ENCODE measurements at places on chromosomes 3 and 15.

DNA sequence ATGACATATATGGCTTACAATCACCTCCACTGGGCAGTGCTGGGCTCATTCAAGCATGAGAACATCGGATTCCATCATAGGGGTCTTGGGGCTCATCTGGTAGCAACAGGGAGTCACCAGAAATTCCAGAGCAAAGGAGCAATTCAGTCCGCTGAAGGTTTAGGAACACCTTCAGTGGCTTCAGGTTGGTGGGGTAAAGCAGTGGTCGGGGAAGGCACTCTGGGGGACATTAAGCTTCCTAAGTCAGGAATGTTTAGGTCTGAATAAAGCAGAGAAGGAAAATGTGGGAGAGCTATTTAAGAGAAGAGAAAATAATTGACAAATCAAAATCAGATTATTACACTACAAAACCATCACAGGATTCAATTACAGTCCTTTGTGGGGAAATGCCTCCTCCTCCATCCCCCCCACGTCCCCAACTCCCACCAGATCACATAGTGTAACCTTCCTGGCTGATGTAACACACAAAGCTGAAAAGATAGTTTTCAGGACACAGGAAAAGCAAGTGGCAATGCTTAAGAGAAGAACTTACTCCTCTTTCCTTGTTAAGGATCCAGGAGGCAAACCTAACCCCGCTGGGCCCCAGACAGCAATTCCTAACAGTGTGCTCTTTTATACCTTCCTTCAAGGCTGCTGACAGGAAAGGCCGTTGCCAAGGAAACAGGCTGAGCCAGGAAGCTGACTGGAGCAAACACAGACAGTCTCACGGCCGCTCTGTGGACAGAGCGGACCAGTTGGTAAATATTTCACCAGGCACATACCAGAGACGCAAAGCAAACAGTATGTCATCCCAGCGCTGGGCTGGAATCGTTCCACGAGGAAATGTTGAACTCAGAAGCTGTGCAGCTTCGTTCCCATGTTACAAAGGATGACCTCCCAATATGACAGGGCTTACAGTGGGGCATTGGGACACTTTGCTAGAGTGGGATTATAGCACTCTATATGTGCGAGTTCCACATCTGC is 57.5 kb upstream of the LMCD1 start:
- H3K4me3 ChIP-seq, result no peak overlapping the region
- no peaks in the 10 kb centered on the region for H3K27me3 ChIP-seq
- H3K27ac ChIP-seq, result no peak overlapping the region
- no peaks in the 10 kb centered on the region for H3K4me1 ChIP-seq
- H3K36me3 ChIP-seq, result no peaks in the 10 kb centered on the region
- DNase-seq, result no peak

GRCh38 chr3:130517602-130518001 is 625 bp downstream of the COL6A6 start:
- no peaks in the 10 kb centered on the region for H3K36me3 ChIP-seq
- no peak overlapping the region for H3K27ac ChIP-seq
- DNase-seq, result no peak
- H3K4me1 ChIP-seq, result no peaks in the 10 kb centered on the region
- H3K4me3 ChIP-seq, result no peak overlapping the region
- H3K27me3 ChIP-seq, result peaks cover 36% of the 10 kb centered on the region

DNA sequence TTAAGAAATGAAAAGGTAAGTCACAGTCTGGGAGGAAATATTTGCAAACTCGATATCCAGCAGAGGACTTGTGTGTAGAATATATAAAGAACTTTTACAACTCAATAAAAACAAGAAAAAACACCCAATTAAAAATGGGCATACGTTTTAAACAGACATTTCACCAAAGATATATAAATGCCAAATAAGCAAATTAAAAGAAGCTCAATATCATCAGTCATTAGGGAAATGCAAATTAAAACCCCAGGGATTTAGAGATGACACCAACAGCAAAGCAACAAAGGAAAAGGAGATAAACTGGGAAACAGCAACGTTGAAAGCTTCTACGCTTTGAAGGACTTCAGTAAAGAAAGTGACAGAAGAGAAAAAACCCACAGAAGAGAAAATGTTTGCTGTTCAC is 132.3 kb downstream of the NUP210 start:
- peaks cover 5% of the 10 kb centered on the region for H3K4me1 ChIP-seq
- H3K4me3 ChIP-seq, result no peak overlapping the region
- DNase-seq, result no peak
- no peak overlapping the region for H3K27ac ChIP-seq

DNA sequence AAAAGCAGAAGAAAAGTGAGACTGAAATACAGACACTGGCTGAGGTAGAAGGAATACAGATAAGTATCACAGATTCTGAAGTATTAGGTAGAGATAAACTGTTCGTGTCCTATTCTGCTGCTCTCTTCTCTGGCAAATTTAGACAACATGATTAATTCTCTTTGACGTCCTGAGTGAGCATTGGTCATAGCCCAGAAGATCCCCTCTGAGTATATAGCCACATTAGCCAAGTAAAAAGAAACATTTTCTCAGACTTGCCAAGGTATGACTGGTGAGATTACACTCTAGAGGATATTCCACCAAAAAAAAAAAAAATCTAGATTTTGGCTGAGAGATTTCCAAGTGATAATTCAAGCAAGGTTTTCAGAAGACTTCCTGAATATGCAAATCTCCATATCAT is 111.4 kb upstream of the ALCAM start:
- H3K27me3 ChIP-seq, result no peaks in the 10 kb centered on the region
- H3K36me3 ChIP-seq, result no peaks in the 10 kb centered on the region
- H3K4me1 ChIP-seq, result no peaks in the 10 kb centered on the region

DNA sequence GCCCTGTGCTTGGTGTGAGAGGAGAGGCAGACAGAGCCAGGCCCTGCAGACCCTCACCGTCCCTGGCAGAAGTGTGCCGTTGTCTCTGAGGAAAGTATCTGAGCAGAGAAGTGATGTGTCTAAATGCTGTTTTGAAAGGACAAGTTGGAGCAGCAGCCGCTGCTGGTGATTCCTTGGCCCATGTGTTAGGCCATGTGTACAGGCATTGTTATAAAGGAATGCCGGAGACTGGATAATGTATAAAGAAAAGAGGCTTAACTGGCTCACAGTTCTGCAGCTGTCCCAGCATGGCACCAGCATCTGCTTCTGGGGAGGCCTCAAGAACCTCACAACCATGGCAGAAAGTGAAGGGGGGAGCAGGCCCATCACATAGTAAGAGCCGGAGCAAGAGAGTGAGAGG is 334.6 kb upstream of the ATP10A start:
- H3K27me3 ChIP-seq, result no peaks in the 10 kb centered on the region
- H3K4me1 ChIP-seq, result no peaks in the 10 kb centered on the region
- no peak overlapping the region for H3K27ac ChIP-seq
- H3K4me3 ChIP-seq, result no peak overlapping the region
- no peaks in the 10 kb centered on the region for H3K36me3 ChIP-seq
- no peak for DNase-seq

DNA sequence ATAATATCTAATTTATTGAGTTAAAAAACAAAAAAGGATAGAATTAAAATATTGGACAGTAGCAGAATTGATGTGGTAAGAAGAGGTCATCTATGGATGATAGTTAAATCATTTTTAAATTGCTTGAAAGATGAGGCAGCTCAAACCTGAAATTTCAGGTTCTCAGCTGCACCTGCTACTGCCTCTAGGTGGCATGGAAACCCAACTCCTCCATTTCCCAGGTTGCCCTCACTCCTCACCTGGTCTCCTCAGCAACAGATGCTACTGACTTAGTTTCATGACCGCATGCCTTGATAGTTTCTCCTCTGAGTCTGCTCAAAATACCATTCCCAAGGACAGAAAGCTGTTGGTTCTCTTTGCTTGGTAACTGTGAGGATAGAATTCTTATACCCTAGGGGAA is 148.1 kb downstream of the ABHD5 start:
- no peak overlapping the region for H3K4me3 ChIP-seq
- H3K4me1 ChIP-seq, result no peaks in the 10 kb centered on the region
- no peak for DNase-seq

Data from activated naive CD4-positive, alpha-beta T cell treated with anti-CD3 and anti-CD28 coated beads, Interleukin-2, amount 10 ng/mL, durations not matched to agents 7 days and 5 days (primary cell).